ENCODE measurements at places on chromosomes 11 and 22.

DNA sequence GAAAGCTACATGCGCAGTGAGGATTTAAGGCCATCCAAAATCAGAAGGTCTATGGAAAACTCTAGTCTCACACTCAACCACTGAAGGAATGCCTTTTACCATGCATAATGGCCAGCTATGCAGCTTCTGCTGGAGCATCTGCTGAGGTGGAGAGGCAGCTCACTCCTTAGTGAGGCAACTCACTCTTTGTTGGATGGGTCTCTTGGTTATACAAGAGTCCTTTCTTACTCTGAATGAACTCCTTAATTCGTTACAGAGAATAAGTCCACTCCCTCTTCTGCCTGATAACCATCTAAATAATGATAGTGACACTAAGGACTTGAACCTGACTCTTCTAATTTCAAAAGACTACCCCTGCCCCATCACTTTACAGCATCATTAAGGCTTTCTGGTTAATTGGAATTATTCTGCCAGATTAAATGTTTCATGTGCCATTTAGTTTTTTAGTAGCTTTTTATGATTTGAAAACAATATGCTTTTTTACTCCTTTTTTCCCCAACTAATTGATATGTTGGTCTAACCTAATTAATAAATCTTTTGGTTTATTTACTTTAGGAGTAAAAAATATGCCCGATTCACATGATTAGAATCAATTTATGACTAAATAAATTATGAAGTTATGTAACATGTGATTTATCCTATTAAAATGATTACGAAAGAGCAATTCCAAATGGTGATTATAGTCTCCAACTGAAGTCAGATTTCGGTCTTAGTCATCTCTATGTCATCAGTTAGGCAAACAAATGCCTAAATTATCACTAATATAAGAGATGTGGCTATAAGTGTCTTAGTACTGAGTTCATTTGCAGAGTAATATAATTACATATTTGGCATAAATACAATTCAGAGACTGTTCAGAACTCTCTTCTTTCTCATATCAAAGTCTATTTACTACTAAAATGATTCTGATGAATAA lies 286.7 kb upstream of the CCDC90B start:
- no peak for DNase-seq

- no peak for DNase-seq
Measured at GRCh38 chr11:118084247-118084646, 2.5 kb downstream of the SMIM35 start.

- no peak for DNase-seq
Measured at GRCh38 chr11:34223021-34223813, 117.8 kb downstream of the NAT10 start.

DNA sequence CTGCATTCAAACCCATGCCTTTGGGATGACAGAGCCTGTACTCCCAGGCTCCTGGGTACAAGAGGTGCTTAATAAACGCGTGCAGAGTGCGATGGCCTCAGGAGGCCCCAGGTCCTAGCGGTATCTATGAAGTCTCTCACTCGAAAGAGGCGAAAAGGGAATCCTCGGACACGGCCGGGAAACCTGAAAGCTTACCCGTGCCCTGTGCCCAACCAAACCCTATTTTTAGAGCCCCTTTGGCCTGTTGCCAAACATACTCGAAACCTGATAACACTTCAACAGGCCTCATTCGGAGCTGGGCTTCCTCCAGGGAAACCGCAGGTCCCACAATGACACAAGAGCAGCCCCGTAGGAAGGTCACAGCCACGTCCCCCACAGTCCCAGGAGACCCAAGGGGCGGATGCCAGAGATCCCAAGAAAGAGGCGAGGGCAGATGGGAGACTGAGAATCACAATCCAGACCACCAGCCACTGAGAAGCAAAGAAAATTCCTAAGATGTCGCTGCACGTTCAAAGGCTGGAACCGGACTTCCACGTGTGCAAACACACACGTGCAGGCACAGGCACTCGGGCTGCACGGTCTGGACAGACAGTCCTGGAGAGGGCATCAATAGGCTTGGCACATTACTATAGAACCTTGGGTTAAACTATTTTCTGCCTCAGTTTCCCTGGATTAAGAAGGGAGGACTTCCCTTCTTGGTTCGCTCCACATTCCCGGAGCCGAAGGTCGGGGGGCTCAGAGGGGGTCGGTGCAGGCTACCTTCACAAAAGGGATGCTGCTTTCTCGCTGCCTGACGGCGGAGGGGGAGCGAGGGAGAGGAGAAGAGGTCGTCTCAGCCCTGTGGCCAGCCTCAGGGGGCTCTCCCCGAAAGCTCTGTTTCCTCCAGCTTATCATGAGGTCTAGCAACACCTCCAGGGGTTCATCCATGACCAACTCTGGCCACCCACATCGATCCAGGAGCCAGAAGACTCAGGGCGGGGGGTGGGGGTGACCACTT lies 8.2 kb downstream of the PDGFB start:
- DNase-seq: no peak

DNA sequence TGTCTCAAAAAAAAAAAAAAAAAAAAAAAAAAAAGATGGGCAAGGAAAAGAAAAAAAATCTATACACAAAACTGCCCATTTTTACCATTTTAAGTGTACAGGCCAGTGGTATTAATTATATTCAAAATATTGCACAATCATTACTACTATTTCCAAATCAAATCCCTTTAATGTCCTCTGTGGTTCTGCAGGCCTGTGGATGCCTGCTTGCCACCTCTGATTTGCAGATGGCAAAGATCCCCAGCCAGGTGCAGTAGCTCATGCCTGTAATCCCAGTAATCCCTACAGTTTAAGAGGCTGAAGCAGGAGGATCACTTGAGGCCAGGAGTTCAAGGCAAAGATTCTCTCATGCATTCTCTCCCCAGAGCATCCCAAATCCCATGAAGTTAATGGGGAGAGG lies 20.2 kb downstream of the RFPL1 start:
- no peak for DNase-seq

GRCh38 chr11:1622086-1622485 lies at the start of gene KRTAP5-4:
Gene KRTAP5-4, minus strand, starts transcription at chr11:1622138. Its CDS starts 45 bp downstream, at chr11:1622093.
- no peak for DNase-seq

DNA sequence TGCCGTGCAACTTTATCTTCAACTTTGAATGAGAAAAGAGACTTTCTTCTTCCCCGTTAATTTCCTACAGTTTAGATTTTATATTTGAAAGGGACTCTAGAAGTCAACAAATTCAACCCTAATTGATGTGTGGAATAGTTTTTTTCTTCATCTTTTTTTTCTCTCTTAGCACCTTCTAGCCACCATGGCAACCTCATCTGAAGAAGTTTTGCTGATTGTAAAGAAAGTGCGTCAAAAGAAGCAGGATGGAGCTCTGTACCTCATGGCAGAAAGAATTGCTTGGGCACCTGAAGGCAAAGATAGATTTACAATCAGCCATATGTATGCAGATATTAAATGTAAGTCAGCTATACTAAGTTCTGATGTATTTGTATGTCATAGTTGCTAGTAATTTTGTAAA lies 10.5 kb downstream of the GTF2H1 start:
- no peak for DNase-seq

- no peak for DNase-seq
Measured at GRCh38 chr11:80204021-80204420, 763.2 kb upstream of the TENM4 start.

DNA sequence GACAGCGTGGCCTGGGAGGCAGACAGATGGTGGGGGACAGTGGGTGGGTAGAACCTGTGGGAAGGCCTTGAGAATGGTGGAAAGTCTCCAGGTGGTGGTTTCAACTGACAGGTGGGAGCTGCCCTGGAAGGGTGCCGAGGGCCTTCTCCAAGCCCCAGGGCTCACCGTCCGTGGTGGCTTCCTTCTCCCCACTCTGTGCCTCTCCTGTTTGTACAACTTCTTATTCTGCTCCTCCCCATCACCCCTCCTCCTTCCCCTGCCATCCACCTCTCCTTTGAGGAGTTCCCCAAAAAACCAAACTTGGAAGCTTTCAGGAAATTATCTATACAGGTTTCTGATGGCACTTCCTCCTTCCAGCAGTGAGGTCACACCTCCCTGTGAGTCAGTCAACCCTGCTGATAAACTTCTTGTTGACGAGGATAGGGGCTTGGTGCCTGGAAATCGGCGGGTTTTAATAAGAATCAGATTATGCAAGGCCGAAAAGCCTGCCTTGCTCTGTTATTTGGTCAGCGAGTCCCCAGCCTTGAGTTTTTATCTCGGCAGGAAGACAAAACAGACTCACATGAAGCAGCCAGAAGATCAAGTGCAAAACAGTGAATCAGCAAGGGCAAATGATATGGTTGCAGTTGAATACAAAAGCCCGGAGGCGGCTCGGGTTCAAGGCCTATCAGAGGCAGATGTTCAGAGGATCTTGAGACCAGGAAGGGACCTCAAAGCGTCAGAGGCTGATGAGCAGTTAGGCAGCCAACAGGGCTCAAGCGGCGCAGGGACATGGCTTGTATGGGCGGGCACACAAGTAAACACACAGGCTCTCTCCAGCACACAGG lies 9.5 kb upstream of the ST3GAL4 start:
- DNase-seq: no peak

DNA sequence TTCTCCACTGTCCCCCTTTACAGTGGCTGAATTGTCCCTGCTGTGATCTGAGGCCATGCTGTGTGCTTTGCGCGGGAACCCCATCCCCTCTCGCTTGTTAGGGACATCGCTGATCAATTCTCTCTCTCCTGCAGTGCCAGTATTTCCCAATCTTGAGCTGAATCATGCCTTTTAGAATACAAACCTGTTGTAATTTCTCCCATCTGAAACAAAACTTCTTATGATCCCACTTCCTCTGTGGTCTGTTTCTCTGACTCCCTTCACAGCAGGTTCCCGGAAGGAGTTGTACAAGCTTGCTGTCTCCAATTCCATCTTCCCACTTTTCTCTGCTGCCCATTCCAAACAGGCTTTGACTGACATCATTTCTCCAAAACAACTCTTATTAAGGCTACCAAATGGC lies 16.8 kb downstream of the ADAMTS15 start:
- DNase-seq: no peak

DNA sequence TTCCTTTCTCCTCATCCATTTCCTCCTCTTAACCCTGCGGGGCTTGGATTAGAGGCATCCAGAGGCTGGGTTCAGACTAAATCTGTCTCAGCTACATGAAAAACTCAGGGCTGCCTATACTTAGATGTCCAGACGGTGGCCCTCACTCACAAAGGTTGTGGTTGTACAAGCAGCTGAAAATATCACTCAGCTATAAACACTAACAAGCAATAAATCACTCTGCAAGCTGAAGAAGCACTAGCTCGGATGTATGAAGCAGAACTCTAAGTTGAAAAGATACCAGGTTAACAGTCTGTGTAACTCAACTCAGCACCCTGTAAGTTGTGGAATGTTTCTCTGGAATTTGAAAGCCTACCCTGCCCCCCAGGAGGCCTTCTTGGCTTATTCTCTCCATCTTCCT lies 82.9 kb downstream of the EXT2 start:
- no peak for DNase-seq

- no peak for DNase-seq
Measured at GRCh38 chr22:29604076-29604360, 585 bp downstream of the NF2 start.

DNA sequence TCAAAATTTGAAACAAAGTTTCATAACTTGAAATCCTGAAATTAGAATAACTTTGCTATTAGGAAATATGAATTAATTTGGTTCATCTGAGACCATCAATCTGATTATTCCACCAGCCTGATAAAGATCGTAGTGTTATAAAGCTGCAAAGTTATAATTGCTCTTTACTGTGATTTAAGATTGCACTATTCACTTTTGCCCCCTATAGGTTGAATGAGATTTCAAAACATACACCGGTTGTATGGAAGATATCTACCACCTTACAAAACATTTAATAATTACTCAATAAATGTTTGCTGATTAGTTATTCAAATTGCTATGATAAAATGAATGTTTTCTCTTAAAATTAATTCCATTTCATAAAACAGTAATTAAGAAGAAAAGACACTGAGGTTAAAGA lies 26.1 kb downstream of the APIP start:
- DNase-seq: no peak

- DNase-seq: no peak
Measured at GRCh38 chr22:23832226-23833016, 6.4 kb downstream of the DERL3 start.

- DNase-seq: no peak
Measured at GRCh38 chr22:30878516-30879414, 89.8 kb downstream of the MORC2 start.

DNA sequence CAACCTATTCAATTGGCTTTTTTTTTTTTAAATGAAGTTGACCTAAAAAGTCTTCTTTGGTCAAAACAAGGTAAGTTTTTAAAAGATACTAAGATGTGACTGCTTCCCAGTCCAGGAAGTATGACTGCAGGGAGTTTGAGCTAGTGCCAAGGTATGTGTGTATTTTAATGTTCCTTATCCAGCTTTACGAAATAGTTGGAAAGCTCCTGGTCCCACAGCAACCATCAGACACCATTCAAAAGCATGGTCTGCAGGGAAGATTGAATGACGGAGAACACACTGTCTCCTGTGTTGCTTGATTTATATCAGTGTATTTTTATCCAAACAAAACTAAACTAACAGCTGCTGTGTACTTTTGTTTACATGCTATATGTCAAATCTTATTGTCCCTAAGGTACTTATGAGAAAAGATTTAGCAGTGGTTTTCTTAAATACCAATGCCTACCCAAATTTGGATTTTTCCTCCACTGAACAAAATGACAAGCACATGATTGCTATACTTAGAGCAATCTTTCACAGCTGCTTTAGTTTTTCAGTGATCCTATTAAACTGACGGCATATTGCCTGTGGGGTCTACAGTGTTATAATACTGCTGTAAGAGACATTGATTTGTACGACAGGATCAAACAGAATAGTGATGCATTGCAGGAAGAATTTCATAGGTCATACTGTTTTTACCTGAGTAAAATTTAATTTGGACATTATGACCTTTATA lies 122.9 kb downstream of the DCDC1 start:
- DNase-seq: no peak

DNA sequence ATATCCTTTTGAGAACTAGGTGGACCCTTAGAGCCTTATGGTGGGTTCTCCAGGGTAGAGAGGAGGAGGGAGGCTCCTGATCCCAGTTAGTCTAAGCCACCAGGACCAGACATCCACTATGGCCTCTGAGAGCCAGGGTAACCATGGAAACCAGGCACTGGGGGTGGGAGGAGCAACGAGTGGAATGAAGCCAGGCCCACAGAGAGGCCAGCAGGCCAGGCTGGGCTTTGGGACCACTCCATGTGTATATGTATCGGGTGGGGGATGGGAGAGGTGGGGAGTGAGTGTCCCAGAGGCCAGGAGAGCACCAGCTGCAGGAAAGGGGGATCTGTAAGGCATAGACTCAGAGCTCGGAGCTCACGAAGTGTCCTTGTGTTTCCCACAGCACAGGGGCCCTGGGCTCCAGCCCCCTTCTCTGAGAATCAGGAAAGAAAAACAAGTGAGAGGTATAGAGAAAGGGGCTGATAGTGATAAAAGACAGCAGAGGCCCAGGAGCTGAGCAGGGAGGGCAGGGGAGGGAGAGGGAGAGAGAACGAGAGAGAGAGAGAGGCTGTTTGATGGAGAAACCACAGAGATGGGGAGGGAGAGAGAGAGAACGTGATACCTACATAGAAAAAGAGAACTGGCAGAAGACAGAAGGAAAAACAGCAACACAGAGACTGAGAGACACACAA lies 15.5 kb upstream of the TSPAN18 start:
- DNase-seq: no peak

DNA sequence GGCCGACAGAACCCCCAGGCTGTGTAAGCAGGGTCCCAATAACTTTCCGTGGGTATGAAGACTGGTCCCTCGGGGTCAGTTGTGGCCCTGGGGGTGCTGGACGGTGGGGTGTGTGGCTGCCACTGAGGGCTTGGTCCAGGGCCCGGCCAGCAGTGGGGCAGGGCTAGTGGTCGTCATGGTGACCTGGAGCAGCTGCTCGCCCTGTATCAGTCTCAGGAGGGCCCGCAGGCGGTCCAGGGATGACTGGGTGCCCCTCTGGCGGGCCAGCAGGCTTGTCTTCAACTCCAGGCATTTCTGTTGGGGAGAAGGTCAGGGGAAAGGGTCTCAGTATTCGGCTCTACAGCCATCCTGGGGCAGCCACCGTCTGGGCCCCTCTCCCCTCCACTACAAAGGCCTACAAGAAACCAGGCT lies 126.8 kb downstream of the PHF21B start:
- DNase-seq: no peak

Data from stimulated activated CD8-positive, alpha-beta memory T cell treated with anti-CD3 and anti-CD28 coated beads, Interleukin-15, amount 100 ng/mL, for 24 hours (primary cell).